Thoracic aorta endothelial cell (primary cell): ENCODE measurements at places on chromosomes 7 and 10. TPM values are rescaled to one million over a fixed set of nuclear protein-coding genes. Genes with fewer than 3 reads are reported as not detected.

The EPDR1 gene
- total RNA-seq: 5.5 and 5.7 TPM in 2 replicates

The MBLAC1 gene
- total RNA-seq: 1.3 and 1.9 TPM in 2 replicates

The ENTPD7 gene
- 27.9 and 28.6 TPM in 2 replicates for total RNA-seq

The DNAH11 gene
- total RNA-seq: 1.5 and 4.2 TPM in 2 replicates

The ALOX5 gene
- not detected in 2 replicates for total RNA-seq

The MALRD1 gene
- not detected in 2 replicates for total RNA-seq

The ZSCAN25 gene
- total RNA-seq: 12.3 and 12.4 TPM in 2 replicates

The WNT2 gene
- total RNA-seq: not detected in 2 replicates

The SIRT1 gene
- total RNA-seq: 18.3 and 19.0 TPM in 2 replicates

The WBP1L gene
- 44.9 and 55.6 TPM in 2 replicates for total RNA-seq
